Osteoblast (primary cell): ENCODE measurements at places on chromosomes 2 and 18. TPM values are rescaled to one million over a fixed set of nuclear protein-coding genes. Genes with fewer than 3 reads are reported as not detected.

- no peak for DNase-seq
- H3K27ac ChIP-seq: no peak overlapping the region
- H3K4me3 ChIP-seq: no peak overlapping the region
- peaks cover 16% of the 10 kb centered on the region for H3K4me1 ChIP-seq
Observed at GRCh38 chr2:209371407-209371806, 52.4 kb upstream of the MAP2 start.

Gene PCARE
- not detected in 2 replicates for total RNA-seq

Gene SP5
- not detected in 2 replicates for total RNA-seq

Gene LIMS4
- total RNA-seq: 6.9 and 15.9 TPM in 2 replicates

Gene CYS1
- 0.36 and 1.5 TPM in 2 replicates for total RNA-seq

DNA sequence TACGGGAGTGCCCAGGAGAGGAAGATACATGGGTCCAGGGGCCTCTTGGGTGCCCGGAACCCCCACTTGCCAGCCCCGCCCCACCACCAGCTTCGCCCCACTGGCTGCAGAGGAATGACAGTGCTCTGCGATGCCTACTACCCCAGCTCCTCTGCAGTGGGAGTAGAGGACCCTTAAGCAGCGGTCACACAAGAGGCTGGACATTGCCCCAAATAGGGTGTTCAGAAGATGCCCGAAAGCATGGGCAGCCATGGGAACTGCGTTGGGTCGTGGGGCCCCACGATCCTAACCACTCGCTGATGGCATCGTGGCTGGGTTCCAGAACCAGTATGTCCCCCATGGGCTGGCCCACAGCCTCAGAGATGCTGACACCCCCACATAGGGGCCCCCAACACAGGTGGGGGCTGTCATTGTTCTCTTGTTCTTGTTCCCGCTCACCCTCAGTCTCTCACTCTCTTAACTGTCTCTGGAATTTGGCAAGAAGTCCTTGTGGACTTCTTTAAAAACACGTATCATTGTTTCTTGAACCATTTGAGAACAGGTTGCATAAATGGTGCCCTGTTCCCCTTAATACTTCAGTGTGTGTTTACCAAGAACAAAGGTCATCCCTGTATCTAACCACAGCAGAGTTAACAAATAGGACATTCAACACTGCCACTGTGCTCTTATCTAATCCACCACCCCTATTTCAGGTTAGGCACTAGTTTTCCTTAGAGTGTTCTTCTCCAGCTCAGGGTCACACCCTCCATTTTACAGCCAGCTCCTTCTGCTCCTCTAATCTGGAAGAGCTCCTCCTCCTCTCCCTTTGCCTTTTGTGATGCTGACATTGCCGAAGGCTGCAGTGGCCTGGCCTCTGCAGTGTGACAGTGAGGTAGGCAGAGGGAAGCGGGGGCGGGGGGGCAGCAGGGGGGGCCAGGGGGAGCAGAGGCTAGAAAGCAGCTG is 76.3 kb downstream of the STPG4 start:
- peak overlapping the region; percentile 97 for H3K27ac ChIP-seq
- H3K27me3 ChIP-seq: no peaks in the 10 kb centered on the region
- peak; percentile 84 for DNase-seq
- H3K36me3 ChIP-seq: peaks cover 8% of the 10 kb centered on the region

Gene CROCC2
- total RNA-seq: under 0.01 TPM in 2 replicates

DNA sequence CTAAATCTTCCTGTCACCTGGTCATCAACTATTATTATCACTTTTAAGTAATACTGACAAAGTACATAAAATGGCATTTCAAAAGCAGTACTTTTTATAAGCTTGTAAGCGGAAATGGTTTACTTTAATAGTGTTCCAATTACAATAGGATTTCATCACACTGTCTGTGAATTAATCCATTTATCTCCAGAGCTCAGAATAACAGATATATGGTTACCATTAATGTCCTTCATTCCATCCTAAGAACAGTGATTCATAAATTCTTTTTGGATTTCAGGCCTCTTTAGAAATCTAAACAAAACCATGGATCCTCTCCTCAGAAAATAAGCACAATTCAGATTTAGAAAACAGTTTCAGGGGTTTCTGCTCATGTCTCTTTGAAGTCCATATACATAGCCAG is 68.4 kb downstream of the PID1 start:
- no peaks in the 10 kb centered on the region for H3K27me3 ChIP-seq
- H3K36me3 ChIP-seq: no peaks in the 10 kb centered on the region

DNA sequence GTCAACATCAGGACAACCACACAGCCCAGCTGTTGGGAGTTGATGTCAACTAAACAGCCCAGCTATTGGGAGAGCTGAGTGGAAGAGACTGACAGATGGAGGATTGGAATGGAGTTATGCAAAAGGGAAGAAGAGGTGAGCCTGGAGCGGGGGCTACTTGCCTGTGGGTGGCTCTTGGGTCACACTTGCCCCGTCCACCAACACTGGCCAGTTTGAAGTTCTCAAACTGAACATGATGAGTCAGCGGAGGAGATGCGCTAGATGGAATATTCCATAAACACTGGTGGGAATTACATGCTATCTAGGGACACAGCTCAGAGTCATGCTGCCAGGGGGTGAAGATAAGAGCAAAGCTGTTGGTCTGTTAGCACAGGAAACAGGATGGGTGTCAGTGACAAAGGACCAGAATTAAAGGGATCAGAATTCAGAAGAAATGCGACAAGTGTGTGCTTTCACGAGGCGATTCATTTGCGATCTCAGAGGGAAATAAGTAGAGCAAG is 33.2 kb upstream of the AGAP1 start:
- H3K27ac ChIP-seq: no peak overlapping the region
- no peaks in the 10 kb centered on the region for H3K36me3 ChIP-seq
- DNase-seq: no peak

- no peak overlapping the region for H3K4me3 ChIP-seq
- no peaks in the 10 kb centered on the region for H3K4me1 ChIP-seq
- H3K36me3 ChIP-seq: no peaks in the 10 kb centered on the region
- no peak overlapping the region for H3K27ac ChIP-seq
- no peaks in the 10 kb centered on the region for H3K27me3 ChIP-seq
Observed at GRCh38 chr2:167510071-167510759, 621.9 kb downstream of the XIRP2 start.

Gene CAPN14
- total RNA-seq: under 0.01 TPM in 2 replicates

GRCh38 chr2:239773228-239774141 is 251.7 kb downstream of the NDUFA10 start:
- H3K4me1 ChIP-seq: no peaks in the 10 kb centered on the region
- H3K4me3 ChIP-seq: no peak overlapping the region
- H3K27me3 ChIP-seq: no peaks in the 10 kb centered on the region
- H3K27ac ChIP-seq: no peak overlapping the region
- H3K36me3 ChIP-seq: no peaks in the 10 kb centered on the region

DNA sequence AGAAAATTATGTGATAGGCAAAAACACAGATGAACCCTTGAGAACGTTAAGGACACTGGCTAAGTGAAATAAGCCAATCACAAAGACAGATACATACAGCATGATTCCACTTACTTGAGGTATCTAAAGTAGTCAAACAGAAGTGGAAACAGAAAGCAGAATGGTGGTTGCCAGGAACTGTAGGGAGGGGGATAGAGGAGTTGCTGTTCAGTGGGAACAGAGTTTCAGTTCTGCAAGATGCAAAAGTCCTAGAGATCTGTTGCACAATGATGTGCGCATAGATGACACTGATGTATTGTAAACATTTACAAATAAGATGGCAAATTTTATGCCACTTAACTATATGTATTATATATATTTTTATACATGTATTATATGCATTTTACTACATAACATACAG is 59.7 kb downstream of the POLE4 start:
- DNase-seq: no peak
- no peaks in the 10 kb centered on the region for H3K27me3 ChIP-seq
- no peaks in the 10 kb centered on the region for H3K36me3 ChIP-seq
- H3K4me1 ChIP-seq: peaks cover 16% of the 10 kb centered on the region

DNA sequence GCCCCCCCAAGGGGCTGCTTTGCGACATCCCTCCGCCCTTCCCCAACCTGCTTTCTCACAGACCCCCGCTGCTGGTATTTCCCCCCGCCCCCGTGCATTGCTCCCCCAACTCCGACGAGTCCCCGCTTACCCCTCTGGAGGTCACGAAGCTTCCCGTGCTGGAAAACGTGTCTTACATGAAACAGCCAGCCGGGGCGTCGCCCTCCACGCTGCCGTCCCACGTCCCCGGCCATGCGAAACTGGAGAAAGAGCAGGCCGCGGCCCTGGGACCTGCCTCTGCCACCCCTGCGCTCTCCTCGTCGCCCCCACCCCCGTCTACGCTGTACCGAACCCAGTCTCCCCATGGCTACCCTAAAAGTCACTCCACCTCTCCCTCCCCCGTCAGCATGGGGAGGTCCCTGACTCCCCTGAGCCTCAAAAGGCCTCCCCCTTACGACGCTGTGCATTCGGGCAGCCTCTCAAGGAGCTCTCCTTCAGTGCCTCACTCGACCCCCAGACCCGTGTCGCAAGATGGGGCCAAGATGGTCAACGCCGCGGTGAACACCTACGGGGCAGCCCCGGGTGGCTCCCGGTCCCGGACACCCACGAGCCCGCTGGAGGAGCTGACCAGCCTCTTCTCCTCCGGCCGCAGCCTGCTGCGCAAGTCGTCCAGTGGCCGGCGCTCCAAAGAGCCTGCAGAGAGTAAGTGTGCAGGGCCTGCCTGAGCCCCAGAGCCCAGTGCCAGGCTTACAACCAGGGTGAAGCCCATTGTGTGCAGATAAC is 183.0 kb downstream of the NYAP2 start:
- H3K4me1 ChIP-seq: no peaks in the 10 kb centered on the region
- H3K27me3 ChIP-seq: no peaks in the 10 kb centered on the region
- no peak overlapping the region for H3K27ac ChIP-seq
- H3K4me3 ChIP-seq: no peak overlapping the region

- H3K27ac ChIP-seq: no peak overlapping the region
- no peak overlapping the region for H3K4me3 ChIP-seq
- no peaks in the 10 kb centered on the region for H3K4me1 ChIP-seq
- H3K27me3 ChIP-seq: no peaks in the 10 kb centered on the region
Observed at GRCh38 chr2:45505138-45505537, 105.9 kb downstream of the SRBD1 start.

Gene KLHL29
- 1.5 and 3.3 TPM in 2 replicates for total RNA-seq

DNA sequence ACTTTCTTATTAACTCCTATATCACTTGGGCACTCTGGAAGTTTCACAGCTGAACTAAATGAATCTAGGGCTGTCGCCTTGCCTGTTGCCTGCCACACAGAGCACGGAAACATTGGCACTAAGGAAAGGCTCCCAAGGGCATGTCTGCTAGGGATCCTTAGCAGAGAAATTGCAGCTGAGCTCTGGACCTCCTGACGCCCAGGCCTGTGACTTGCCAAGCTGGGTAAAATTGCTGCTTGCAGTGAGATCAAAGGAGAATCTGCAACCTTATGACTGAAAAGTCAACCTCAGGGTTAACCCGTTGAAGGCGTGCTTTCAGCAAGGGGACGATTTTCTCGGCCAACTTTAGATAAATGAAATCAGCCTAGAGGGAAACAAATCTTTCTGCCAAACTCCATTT is 189.8 kb downstream of the NCK2 start:
- H3K4me3 ChIP-seq: no peak overlapping the region
- no peaks in the 10 kb centered on the region for H3K4me1 ChIP-seq
- no peak overlapping the region for H3K27ac ChIP-seq
- DNase-seq: no peak
- H3K27me3 ChIP-seq: no peaks in the 10 kb centered on the region
- H3K36me3 ChIP-seq: no peaks in the 10 kb centered on the region

GRCh38 chr2:23256643-23257042 is 128.3 kb upstream of the KLHL29 start:
- no peak overlapping the region for H3K4me3 ChIP-seq
- no peaks in the 10 kb centered on the region for H3K36me3 ChIP-seq
- no peak for DNase-seq
- H3K27me3 ChIP-seq: no peaks in the 10 kb centered on the region
- H3K4me1 ChIP-seq: no peaks in the 10 kb centered on the region
